Stimulated activated CD8-positive, alpha-beta memory T cell treated with anti-CD3 and anti-CD28 coated beads, Interleukin-4, amount 100 ng/mL, for 4 hours (primary cell): ENCODE measurements at places on chromosomes 5 and 9.

GRCh38 chr5:171533153-171533552 lies 113.7 kb downstream of the FGF18 start:
- DNase-seq: no peak

GRCh38 chr9:96135076-96135752 lies 166.8 kb downstream of the HSD17B3 start:
- DNase-seq: no peak

DNA sequence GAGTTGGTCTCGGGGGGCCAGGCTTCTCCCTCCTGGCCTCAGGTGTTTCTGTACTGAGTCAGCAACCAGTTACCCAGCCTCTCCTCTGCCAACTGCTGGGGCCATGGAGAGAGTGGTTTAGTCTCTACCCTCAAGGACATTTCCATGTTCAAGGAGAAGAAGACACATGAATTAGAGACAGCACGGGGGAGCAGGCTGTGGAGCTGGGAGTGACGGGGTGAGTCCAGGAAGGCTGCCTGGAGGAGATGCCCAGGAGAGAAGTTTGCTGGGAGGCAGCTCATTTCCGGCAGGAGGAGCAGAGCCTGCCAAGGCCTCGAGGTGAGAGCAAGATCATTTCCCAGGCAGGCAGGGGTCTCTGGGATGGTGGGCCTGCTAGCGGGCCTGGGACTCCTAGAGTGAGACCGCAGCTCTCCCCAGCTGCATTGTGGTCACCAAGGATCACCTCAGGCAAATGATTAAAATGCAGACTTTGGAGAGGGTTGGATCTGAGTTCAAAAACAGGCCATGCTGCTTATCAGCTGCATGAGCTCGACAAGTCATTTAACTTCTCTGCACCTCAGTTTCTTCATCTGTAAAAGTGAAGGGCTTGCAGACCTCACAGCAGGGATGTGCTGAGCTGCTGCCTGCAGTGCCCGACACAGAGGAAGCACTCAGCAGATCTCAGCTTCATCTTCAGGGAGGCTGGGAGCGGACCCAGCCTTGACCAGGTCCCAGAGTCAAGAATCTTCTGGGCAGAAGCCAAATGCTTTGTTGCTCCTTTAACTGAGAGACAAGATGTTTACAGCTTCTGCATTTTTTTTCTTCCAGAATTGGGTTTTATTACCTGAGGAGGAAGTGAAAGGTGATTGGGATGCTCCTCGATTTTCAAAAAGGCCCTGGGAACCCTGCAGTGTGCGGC lies 35.2 kb downstream of the NEK6 start:
- no peak for DNase-seq

DNA sequence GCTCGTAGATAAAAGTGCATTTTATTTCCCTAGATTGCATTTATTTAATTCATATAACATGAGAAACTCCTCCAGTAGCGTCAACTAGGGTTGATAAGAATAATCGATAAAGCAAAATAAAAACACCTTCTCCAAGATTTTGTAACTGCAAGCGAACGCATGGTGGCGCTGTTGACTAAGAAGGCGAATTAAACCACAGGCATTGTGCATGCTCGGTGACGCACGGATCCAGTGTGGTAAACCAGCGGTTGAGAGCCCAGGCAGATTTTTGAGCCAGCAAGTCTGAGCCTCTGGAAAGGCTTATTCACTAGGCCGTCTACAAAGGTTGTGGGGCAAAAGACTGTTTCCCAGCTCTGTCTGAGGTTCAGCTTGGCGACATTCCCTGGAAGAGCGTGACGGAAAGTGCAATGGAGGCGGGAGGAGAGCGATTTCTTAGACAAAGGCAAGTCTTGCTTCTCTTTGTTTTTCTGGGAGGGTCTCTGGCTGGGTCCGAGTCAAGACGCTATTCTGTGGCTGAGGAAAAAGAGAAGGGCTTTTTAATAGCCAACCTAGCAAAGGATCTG lies at the start of gene PCDHB3:
PCDHB3 (plus strand) TSS at position 231 of the 563 bp plus-strand sequence; CDS start at position 408, 177 bp downstream.
- DNase-seq: no peak

GRCh38 chr5:43623048-43623680 lies 20.2 kb downstream of the NNT start:
- no peak for DNase-seq

- DNase-seq: no peak
These were observed 33.0 kb upstream of the CHD1 start for GRCh38 chr5:98961665-98962344.

DNA sequence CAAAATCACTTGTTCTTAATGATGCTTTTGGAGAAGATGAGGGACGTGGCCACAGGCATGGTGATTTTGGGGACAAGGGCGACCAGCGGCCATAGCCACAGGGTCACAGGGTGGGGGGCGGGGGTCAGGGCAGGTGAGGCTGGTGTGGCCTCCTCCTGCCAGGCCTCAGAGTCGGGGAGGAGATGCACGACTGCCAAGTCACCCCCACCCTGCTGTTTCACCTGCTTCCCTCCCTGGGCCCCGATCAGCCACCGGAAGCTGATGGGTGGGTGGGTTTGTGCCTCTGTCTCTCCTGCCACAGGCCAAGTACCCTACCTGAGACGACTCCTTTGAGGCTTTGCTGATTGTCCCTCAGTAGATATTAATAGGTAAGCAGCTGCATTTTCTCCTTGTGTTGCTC lies 199.3 kb downstream of the PAX5 start:
- no peak for DNase-seq

GRCh38 chr5:96614110-96614691 lies 48.0 kb upstream of the CAST start:
- DNase-seq: peak; percentile 12

GRCh38 chr9:122780026-122780425 lies 8.7 kb upstream of the OR5C1 start:
- DNase-seq: no peak

DNA sequence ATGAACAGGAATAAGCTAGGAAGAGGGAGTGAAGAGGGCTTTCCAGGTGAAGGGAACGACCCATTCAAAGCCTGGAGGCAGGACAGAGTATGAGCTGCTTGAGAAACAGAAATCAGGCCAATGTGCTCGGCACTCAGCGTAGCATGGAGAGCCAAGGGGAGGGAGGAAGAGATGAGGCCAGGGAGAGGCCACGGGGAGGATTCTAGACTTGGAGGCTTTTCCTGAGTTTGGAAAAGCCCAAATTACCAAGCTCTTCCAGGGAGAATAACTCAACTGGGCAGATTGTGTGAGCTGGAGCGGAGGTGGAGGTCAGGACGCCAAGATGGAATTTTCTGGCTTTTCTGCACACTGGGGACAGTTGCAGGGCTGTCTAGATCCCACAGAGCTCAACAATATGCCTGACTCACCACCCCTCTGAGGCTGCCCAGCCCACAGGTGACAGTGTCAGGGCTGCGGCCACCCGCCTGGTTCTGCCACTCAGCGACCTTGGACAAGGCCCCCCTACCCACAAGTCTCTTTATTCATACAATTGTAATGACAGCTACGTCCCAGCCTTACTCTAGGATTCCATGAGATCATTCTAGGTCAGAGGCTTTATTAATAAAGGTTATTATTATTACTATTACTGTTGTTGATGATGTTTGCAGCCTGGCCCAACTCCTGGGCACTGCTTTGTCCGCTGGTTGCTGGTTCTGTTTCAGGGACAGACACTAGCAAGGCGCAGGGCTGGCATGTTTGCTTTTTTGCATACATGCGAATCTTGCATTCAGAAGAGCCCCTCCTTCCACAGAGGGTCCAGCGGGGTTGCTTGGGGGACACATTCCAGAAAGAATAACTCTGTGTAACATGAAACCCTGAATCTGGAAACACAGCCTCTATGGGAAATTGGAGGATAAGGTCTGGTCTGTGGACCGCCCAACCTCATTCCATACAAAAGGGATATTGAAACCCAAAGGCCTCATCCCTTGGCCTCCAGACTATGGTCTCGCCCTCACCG lies 9.4 kb upstream of the LMX1B start:
- no peak for DNase-seq

DNA sequence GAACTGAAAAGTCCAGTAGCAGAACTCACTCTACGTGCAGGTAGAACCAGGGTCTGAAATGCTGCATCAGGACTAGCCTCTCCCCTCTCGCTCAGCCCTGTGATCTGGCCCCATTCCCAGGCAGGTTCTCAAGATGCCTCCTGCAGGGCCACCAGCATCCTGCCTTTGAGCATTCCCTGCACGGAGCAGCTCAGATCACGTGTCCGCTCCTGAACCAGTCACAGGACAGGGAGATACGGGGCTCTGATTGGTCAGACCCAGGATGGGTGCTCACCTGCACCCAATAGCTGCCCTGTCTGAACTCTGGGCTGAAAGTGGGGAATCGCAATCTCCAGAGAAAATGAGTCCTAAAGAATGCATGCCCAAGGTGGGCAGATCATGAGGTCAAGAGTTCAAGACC lies 50.8 kb downstream of the NEURL1B start:
- DNase-seq: no peak

DNA sequence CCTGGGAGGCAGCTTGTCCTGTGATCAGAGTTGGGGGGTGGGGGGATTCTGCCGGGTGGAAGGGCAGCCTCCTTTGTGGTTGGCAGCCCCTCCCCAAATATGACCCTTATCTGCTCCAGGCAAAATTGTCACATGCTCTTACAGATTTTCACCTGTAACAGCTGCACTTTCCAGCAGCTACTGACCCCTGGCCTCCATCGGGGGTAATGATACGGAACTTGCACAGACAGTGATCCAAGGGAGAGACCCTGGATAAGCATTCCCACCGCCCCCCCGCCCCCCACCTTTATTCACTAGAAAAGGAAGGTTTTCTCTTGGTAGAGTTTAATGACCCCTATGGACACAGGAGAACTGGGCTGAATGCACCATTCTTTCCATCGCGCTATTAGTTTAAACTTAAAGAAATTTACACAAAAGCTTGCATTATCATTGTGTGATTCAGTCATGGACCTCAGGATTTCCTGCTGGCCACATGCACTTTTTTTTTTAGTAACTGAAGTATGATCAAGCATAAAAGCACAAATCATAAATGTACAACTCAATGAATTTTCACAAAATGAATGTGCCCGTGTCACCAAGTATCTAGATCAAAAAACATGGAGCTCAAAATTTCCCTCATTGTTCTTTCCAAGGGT lies 10.7 kb upstream of the ZBTB34 start:
- DNase-seq: no peak

DNA sequence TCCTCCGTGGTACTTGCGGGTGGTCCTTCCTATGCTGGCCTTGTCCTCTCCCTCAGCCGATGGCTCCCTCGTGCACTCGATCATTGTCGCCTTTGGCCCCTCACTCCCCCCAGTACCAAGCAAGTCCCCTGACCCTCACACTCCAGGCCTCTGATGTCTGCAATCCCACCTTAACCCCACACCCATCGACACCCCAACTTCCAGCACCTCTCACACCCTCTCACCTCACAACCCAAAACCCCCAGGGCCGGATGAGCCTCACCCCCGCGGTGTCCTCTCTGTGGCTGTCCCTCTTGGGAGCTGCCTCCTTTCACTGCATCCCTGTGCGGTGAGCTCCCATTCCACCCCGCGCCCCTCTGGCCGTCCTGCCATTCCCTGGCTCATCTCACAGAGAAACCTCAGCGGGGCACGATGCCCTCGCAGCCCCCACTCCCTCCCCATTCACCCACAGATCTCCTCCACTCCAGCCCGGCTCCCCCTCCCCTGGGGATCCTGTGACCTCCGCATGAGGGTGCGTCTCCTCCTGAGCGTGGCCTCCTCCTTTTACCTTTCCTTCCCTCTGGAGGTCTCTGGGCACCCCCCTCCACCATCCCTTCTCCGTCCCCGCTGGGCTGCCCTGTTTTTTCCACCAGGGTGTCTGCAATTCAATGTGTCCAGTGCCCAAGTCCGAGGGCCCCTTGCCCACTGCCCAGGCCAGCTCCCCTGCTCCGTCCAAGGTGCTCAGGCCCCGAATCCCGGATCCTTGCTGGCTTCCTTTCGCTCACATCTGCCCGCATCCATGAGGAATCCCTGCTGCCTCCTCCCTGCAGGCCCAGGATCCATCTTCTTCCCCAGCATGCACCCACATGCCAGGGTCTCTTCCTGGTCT lies 15.8 kb upstream of the RNU6ATAC start:
- DNase-seq: no peak

GRCh38 chr9:93475108-93475507 lies 21.7 kb upstream of the FAM120AOS start:
- DNase-seq: no peak

- DNase-seq: no peak
These were observed 65.9 kb downstream of the DAP start for GRCh38 chr5:10695055-10695649.

- DNase-seq: no peak
These were observed 28.8 kb upstream of the PANK3 start for GRCh38 chr5:168607946-168608345.

GRCh38 chr5:180284149-180284548 lies 7.7 kb downstream of the MAPK9 start:
- DNase-seq: no peak

GRCh38 chr5:80041527-80041926 lies 6.4 kb downstream of the THBS4 start:
- DNase-seq: no peak

- no peak for DNase-seq
These were observed 98.4 kb downstream of the TARS1 start for GRCh38 chr5:33539212-33539611.

GRCh38 chr9:89808756-89809181 lies 204.0 kb downstream of the GADD45G start:
- DNase-seq: no peak

DNA sequence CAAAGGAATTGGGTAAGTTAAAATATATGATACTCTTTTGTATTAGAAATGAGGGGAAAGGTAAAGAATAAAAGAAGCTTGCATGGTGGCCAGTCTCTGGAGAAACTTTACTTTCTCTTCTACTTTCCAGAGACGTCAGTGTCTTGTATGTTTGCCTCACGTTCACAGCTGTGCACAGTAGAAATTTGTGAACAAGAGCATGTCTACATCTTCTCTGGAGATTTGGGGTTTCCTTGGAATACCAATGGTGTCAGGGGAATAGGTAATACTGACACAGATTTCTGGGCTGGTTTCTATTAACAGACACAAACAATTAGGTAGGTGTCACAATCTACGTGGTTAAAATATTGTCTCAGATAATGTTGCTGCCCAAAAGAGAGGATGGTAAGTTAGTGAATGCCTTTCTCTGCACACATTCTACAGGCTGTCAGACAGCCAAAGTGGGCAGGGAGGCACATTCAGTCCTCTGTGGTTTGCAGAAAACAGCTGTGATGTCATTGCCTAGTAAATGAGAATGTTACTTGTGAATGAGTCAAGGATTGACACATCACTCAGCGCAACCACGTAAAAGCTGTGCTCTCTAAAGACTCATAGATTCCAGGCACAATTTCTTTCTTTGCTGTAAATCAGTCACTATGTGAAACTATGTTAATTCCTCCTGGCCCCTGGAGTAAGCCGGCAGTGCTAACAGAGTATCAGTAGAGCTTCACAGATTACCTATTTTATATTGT lies 397.1 kb downstream of the MAN2A1 start:
- DNase-seq: no peak
